ENCODE measurements at places on chromosomes 4 and X.

- no peak for DNase-seq
These were observed 22.3 kb downstream of the ASMTL start for GRCh38 chrX:1430451-1430850.

- no peak for DNase-seq
These were observed 561 bp downstream of the IRAK1 start for GRCh38 chrX:154019061-154019621.

GRCh38 chr4:54395013-54395527, 166.0 kb downstream of the PDGFRA start:
- DNase-seq = no peak

GRCh38 chr4:25873632-25874129, 10.9 kb upstream of the SEL1L3 start:
- DNase-seq = no peak

DNA sequence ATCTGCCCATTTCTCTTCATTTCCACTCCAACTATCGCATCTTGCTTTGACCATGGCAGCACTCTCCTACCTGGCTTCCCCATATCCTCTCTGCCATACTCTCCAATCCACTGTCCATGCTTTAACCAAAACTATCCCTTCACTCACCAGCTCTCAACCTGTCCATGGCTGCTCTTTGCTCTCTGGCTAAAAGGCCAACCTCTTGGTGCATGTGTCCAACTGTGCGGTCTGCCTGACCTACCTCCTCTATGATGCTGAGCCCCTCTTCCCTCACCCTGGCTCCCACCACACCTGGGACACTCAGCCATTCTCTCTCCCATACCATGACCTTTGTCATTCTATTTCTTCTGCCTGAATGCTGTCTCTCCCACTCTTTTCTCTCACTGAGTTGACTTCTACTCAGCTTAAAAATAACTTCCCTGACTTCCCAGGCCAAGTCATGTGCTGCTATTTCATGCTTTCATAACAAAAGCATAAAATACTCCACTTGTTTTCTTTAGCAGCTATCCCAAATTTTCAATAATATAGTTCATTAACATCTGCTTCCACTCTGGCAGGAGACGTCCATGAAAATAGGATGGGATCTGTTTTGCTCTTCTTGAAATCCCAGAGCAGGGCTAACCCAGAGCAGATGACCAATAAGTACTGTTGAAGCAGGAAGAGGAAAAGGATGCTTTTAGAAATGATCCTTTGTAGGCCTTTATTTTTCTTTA, 29.8 kb upstream of the KLF3 start:
- DNase-seq = no peak
